ENCODE measurements at places on chromosomes 13 and 19.
A peak's percentile ranks its signal among the peaks of the same experiment; 100 is the strongest.

GRCh38 chr19:1106841-1107660 lies 3.3 kb downstream of the GPX4 start:
- DNase-seq, result no peak

GRCh38 chr13:77448689-77449088 lies 86.8 kb upstream of the SCEL start:
- peak; percentile 13 for DNase-seq

DNA sequence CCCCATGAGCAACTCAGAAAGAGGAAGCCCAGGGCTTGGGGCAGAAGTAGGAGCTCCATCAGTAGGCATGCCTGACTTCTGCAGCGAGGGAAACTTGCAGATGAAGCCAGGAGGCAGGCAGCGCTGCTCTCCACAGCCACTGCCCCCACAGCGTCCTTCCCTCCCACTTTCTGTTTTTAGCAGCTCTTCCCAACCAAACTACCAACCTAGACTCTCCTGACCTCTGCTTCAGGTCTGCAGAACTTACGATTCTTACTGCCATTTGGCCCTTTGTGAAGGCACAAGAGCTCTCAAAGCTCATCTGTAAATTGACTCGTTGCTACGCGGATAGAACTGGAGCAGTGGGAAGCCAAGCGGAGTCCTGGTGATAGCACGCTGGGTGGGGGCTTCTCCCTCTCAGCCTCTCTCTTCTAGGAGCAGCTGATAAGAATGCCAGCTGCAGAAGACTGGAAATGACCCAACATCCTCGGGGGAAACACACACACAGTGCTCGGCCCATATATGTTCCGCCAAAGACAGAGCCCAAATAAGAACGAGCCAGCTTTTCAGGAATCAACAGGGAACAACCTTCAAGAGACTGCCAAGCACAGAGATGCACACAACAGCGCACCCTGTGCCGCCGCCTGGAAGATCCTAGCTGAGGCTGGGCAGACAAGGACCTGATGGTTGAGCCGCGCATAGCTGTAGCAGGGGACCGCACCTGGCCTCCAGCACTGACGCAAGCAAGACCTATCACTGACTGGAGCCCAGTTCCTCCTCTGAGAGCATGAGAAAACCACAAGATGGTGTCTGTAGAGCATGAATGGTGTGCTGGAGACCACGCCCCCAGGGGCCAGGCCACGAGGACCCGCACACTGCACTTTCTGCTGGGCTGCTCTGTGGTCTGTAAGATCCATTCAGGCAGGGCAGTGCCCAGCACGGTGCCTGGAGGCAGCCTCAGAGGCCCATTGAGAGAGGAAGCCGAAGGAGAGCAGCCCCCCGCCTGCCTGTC lies 15.9 kb upstream of the SLC35E1 start:
- no peak for DNase-seq

- no peak for DNase-seq
These were observed 7.5 kb downstream of the DNAJC3 start for GRCh38 chr13:95684418-95684817.

- peak; percentile 74 for DNase-seq
These were observed 21.6 kb upstream of the FNDC3A start for GRCh38 chr13:48954081-48954480.

DNA sequence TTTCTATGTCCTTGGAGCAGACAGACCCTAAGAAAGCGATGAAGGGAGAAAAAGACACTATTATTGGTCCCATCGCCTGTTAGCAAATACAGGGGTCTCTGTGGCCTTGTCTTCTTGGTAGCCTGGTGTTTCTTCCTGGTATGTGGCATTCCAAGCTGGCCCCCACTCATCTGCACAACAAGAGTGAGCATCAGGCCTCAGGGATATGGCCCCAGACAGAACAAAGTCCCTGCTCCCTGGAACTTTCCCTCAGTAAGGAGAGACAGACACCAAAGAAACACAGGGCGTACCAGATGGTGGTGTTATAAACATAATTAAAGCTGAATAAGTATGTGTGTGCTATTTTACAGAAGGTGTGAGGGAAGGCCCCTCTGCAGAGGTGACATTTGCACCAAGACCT lies 48.2 kb upstream of the KPNA3 start:
- DNase-seq, result no peak

GRCh38 chr19:29562299-29563297 lies 36.8 kb downstream of the VSTM2B start:
- DNase-seq, result no peak

DNA sequence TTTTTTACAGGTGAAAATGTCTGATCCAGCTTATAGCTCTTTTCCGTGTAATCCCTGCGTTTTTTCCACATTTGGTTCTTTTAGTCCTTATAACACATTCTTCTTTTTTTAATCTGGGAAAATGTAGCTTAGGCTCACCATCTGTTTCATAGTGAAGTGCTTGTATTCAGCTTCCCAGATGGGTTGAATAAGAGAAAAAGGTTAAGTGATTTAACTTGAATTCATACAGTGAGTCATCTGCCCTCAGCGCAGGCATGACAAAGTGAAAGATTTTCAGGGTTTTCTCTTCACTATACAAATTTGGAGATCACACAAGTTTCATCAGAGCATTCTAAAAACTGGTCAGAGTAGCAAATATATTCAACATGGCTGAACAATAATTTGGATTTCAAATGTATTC lies 224.8 kb downstream of the SPRY2 start:
- peak; percentile 74 for DNase-seq

GRCh38 chr19:47094557-47095475 lies 18.8 kb downstream of the ZC3H4 start:
- DNase-seq, result no peak

GRCh38 chr13:103287659-103288058 lies 221.4 kb upstream of the SLC10A2 start:
- peak; percentile 50 for DNase-seq

DNA sequence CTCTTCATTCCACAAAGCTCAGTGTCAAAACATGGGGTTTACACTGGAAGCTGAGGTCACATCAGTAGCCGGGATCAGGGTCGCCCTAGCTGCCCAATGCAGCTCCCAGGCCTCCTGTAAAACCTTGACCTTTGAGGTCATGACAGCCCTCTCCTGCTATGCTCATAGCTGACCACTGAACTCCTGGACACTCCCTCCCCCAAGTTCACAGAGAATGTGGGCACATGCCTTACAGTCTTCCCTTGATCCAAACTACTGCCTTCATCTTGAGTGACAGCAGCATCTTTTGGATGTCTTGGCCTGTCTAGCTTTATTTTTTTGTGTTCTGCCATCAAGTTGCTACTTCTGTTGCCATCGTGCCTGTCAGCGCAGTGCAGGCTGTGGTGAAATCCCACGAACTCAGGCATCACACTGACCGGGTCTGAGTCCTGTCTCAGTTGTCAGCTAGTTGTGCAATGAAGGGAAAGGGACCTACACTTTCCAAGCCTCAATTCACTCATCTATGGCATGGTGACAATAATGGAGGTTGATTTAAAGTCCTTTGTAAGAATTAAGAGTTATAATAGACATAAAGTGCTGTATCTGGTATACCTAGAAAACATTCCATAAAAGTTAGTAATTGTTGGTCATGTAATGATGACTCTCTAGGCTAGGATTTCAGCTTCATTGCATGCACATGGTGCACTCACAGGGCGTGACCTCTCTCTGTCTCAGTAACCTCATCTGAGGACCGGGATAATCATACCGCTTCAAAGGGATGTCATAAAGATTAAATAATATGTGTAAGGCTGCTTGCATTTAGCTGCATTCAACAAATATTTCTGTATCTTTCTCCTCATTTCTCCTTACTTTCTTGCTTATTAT lies 16.4 kb upstream of the ALOX5AP start:
- peak; percentile 66 for DNase-seq

GRCh38 chr19:38654628-38655055 lies 7.2 kb downstream of the ACTN4 start:
- DNase-seq, result no peak

- DNase-seq, result no peak
These were observed 13.6 kb downstream of the DLEU7 start for GRCh38 chr13:50829896-50830295.

DNA sequence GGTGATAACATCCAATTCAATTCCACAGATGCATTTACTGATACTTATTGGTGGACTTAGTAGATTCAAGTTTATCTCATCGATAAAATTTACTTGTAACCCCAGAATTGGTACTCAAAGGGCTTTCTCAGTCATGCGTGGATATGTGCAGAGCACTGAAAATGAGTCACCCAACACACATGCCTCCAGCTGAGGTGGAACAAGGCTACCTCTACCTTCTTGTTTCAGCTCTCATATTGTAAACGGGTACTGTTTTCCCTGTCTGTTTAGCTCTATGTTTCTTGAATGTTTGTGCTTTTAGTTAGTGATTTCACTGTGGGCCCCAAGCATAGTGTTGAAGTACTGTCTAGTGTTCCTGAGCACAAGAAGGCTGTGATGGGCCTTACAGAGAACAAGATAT lies 1.5 kb downstream of the LRRC63 start:
- no peak for DNase-seq

DNA sequence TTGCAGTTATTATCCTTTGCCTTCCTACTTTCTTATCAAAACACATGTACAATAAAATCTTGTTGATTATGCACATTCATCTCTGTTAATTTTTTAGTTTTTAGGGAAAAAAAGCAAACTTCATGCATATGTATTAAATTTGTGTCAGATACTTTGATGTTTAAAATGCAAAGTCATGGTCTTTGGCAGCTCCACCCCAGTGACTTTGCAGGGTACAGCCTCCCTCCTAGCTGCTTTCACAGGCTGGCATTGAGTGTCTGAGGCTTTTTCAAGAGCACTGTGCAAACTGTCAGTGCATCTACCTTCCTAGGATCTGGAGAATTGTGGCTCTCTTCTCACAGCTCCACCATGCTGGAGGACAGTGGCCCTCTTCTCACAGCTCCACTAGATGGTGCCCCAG lies 1988.1 kb upstream of the PCDH20 start:
- no peak for DNase-seq

DNA sequence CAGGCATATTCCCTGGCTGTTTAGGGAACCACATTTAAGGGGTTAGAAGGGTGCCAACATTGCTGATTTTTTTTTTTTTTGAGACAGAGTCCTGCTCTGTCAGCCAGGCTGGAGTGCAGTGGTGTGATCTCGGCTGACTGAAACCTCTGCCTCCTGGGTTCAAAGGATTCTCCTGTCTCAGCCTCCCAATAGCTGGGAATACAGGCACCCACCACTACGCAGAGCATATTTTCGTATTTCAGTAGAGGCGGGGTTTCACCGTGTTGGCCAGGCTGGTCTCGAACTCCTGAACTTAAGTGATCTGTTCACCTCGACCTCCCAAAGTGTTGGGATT lies 7.8 kb upstream of the CRX start:
- DNase-seq, result no peak

DNA sequence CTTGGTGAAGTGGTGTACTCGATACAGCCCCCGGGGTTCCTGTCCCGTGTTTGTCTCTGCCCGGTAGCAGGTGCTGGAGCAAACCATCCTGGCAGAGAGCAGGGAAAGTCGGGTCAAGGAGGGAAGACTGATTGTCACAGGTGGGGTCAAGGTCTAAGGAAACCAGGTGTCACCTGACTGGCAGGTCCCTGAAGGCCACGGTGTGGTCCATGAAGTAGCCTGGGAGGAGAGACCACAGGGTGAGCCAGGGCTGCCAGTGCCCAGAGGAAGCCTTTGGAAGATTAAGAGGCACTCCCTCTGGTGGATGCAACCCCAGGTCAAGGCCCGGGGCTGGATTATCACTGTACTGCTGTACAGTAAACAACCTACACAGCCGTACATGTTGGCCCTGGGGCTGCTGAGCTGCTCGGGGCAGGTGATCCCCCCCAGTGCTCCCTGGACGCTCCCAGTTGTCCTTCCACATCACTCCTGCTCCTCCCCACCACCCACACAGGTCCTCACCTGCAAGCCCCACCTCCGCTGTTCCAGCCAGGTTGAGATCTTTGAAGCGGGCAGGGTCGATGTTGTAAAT lies 6.0 kb upstream of the CCER2 start:
- no peak for DNase-seq

DNA sequence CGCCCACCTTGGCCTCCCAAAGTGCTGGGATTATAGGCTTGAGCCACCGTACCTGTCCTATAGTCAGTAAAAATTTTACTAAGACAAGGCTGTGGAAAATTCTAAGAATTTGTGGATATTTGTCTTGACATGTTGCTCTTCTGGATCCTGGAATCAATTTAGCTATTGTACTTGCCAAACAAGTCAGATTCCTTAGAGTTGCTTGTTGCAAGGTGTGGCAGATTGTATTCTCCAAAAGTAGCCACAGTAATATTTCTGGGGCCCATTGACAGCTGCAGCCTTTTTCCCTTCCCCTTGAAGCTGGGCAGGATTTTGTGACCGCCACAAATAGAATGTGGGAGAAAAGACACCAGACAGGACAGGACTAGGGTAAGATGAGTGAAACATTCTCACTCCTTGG lies 98.8 kb upstream of the TMTC4 start:
- no peak for DNase-seq

DNA sequence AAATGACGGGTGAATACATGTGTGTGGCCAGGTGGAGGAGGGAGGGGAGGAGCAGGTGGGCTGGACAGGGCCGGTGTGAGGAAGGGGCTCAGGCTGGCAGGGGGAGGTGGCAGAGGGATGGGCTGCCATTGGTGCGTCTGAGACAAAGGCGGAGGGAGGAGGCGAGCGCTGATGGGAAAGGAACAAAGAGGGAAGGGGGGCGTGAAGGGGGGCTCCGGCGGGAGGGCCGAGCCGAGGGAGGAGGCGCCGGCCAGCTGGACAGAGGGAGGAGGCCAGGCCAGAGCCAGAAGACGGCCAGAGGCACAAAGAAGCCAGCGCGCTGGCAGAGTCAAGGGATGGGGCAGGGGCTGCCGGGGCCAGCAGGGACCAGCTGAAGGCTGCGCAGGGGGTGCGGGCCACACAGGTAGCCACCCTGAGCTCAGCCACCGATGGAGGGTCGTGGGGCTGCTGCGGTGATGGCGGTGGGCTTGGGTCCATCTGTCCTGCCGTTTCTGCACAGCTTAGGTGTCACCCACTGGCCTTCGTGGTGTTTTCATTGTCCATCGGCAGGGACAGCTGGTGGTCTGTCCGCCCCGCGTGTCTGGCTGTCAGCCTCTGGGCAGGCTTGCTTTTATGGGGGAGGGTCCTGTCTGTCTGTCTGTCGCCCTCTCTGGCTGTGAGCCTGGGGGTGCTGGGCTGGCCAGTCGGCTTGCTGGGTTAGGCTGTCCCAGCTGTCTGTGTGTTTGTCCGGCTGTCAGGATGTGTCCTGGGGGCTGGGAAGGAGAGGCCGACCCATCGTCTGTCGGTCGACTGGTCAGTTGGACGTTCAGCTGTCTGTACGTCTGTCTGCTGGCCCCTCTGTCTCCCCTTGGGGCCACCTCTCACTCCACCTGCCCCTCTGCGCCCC lies 2.2 kb downstream of the APC2 start:
- no peak for DNase-seq

- DNase-seq, result no peak
These were observed 3.2 kb upstream of the DENND1C start for GRCh38 chr19:6484831-6485230.
